ENCODE measurements at places on chromosomes 13 and 19. TPM values are rescaled to one million over a fixed set of nuclear protein-coding genes. Genes with fewer than 3 reads are reported as not detected.

ACP7 gene
- total RNA-seq = not detected

TMEM59L gene
- not detected for total RNA-seq

SMG9 gene
- total RNA-seq = 10.6 TPM

DNA sequence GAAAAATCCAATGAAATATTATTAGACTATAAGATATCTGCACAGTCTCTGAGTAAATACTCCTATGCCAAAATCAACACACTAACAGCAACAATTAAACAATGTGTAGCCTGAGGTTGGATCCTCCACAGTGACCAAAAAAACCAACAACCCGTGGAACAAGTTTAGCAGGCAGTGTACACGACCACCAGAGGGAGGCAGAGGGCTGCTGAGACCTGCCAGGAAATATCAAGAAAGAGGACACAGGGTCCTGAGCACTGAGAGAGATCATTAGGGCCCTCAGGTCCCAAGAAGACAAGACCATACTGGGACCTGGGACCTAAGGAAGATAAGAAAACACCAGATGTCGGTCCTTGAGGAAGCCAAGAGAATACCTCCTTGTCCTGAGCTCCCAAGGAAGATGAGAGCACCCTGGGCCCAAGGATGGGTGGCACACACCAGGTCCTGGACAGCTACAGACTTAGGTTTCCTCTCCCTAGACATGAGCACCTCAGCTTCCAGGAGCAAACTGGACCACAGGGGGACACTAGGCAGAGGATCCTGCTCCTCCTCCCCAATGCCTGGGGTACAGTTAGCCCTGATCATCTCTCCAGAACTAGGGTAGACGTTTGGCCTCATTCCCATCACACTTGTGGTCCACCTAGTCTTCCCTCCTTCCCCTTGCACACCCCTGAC lies 822 bp upstream of the ZNF274 start:
- peak overlapping the region; percentile 99 for H3K27ac ChIP-seq
- peak; percentile 28 for DNase-seq
- peak overlapping the region; percentile 82 for H3K4me3 ChIP-seq
- no peaks in the 10 kb centered on the region for H3K4me1 ChIP-seq
- peaks cover 14% of the 10 kb centered on the region for H3K36me3 ChIP-seq

DNA sequence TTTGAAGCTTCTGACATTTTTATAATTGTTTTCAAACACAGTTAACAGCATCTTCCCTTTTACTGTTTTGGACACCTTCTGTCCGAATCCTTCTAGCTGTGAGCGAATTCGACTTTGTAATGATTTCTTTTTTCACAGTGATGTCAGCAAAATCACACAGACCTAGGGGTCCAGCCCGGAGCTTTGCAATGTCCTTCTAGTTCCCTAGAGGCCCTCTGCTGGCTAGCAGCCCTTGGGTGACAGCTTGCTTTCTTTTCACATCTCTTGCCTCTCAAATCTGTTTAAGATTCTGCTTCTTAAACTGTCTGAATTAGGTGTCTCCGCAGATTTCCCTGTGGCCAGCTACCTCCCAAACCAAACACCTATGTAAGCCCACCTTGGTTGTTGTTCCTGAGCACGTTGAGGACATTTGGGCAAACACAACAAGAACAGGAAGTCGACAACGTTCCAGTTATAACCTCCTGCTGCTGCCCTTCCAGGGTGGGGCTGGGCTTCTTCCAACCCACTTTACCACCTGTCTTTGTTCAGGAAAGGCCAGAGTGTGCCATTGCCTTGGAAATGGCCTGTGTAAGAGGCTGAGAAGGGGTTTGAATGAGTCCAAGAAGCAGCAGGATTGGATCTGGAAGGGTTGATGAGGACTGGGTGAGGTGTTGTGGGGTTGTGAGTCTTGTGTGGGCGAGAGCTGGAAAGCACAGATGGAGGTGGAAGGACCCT lies 123.1 kb downstream of the ATP8A2 start:
- DNase-seq = no peak
- no peaks in the 10 kb centered on the region for H3K36me3 ChIP-seq
- no peak overlapping the region for H3K4me3 ChIP-seq
- no peaks in the 10 kb centered on the region for H3K27me3 ChIP-seq
- no peaks in the 10 kb centered on the region for H3K4me1 ChIP-seq
- no peak overlapping the region for H3K27ac ChIP-seq

DNA sequence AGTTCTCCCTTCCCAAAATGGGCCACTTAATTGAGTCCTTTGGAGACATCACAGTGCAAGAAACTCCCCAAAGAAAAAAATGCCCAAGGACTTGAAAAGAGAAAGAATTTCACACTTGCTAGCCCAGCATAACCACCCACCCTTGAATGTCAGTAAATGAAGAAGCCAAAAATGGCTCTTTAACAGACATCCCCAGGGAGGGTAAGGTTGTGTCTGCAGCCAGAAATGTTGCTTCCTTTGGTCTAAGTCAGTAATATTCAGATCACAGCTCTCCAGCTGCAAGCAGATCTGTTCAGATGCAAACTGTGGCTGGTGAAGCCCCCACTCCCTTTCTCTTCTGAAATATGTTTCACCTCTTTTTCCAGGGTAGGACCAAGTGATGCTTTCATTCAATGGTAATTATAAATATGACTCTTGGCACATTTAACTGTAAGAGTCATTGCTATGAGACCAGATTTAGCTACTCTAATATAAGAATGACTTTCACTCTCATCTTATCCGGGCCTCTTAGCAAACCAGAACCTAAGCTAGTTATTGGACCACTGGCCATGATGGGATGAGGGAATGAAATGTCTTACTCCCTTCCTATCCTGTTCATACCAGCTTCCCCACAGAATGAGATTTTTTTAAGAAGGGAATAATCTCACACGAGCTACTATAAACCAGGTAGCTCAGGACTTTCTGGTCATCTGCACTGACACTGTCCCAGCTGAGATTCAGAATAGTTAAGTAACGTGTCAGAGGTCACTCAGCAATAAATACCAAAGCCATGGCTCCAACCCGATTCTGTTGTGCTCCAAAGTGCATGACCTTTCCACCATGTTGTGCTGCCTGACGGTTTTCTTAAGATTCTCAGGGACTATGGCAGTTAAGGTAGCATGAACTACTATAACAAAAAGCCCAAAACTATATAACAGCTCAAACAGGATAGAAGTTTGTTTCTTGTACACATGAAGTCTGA lies 234.1 kb downstream of the FOXO1 start:
- DNase-seq = no peak
- H3K4me1 ChIP-seq = no peaks in the 10 kb centered on the region
- H3K36me3 ChIP-seq = no peaks in the 10 kb centered on the region
- H3K27me3 ChIP-seq = no peaks in the 10 kb centered on the region
- H3K4me3 ChIP-seq = no peak overlapping the region

DNA sequence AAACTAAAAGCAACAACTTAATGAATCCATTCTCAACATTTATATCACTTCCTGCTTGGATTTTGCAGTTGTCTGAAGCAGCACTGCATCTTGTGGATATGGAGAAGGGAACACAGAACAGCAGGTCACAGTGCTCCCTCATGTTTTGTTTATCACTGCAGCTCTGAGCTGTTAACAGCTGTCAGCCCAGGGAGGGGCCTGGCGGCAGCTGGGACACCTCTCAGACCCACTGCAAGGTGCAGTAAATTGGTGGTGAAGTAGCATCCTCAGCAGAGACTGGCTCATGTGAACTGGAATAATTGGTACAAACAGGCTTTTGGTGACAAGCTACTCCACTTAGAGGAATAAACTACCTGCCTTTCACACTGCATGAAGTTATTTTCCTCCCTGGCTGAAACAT lies 170.4 kb downstream of the LIG4 start:
- no peak overlapping the region for H3K27ac ChIP-seq
- no peak for DNase-seq
- H3K4me3 ChIP-seq = no peak overlapping the region
- H3K27me3 ChIP-seq = no peaks in the 10 kb centered on the region

DNA sequence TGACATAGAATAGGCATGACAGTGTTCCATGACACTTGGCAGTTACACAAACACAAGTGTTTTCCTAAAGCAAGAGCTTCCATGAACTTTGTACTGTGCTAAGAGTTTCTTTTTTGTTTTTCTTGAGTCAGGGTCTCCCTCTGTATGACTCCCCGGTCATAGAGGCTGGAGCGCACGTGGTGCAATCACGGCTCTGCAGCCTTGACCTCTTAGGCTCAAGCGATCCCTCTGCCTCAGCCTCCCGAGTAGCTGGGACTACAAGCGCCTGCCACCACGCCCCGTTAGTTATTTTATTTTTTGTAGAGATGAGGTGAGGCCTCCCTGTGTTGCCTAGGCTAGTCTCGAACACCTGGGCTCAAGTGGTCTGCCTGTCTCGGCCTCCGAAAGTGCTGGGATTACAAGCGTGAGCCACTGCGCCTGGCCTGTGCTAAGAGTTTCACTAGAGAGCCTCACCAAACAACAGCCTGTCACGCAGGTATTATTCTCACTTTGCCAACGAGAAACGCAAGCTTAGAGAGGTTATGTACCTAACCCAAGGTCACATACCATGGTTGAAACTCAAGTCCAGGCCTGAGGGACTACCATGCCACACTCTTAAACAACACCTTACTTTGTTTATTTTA lies 355.9 kb downstream of the KLF12 start:
- H3K4me1 ChIP-seq = no peaks in the 10 kb centered on the region
- H3K4me3 ChIP-seq = no peak overlapping the region
- no peak overlapping the region for H3K27ac ChIP-seq
- no peak for DNase-seq
- H3K27me3 ChIP-seq = no peaks in the 10 kb centered on the region

DNA sequence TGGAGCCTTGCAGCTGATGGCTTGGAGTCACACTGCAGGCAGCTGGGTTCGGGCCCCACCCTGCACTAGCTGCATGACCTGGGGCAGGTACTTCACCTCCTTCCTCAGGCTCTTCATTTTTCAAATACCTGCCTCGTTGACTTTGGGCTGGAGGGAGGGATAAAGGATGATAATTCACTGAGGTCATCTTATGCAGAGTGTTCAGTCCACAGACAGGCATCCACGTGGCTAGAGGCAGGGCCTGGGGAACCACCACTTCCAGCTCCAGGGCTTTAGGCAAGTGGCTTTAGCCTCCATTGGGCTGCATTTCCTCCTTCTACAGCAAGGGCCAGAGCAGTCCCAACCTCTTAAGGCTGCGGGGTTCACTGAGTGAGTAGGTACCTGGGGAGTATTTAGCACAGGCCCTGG lies 84.8 kb downstream of the SIPA1L3 start:
- no peak overlapping the region for H3K4me3 ChIP-seq
- H3K36me3 ChIP-seq = no peaks in the 10 kb centered on the region
- DNase-seq = no peak
- H3K27ac ChIP-seq = peak overlapping the region; percentile 66
